ENCODE measurements at places on chromosomes 2 and 18.

GRCh38 chr2:60661073-60661738 is 94.9 kb upstream of the PAPOLG start:
- DNase-seq: no peak

- DNase-seq: no peak
These were observed 409.2 kb upstream of the SPHKAP start for GRCh38 chr2:228590681-228591080.

DNA sequence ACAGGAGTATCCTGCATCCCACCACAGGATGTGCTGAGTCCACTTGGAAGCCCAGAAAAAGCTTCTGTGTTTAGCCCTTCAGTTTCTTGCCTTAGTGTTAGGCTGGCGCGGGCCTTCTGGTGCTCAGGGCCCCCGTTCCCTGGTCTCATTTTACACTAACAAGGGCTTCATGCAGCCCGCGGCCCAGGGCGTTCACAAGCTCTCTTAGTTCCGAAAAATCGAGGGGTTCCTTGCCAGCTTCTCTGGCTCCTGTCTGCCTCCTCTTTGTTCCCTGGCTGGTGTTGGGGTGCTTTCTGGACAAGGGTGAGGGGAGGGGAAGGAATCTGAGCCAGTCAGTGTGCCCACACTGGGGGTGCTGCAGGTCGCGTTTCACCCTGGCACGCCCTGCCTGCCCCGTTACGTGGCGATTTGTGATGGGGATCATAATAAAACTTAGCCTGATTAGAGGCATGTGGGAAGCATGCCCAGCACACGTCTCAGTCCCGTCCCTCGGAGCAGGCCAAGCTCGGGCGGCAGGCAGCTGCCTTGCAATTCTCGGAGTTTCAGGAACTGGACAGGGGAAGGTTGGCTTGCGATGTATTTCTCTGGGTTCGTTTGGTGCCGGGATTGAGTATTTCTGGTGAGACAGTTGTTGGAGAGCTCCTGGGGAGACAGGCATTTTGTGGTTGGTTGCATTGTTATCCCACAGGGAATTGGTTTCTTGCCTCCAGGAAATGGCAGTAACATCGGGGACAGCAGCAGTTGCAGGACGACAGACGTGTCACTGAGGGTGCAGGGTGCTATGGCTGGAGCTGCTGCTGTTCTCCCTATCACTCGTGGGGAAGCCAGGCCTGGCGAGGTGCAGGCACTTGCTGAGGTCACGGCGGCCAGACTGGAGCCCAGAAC is 22.9 kb downstream of the SH3BP4 start:
- peak; percentile 77 for DNase-seq

DNA sequence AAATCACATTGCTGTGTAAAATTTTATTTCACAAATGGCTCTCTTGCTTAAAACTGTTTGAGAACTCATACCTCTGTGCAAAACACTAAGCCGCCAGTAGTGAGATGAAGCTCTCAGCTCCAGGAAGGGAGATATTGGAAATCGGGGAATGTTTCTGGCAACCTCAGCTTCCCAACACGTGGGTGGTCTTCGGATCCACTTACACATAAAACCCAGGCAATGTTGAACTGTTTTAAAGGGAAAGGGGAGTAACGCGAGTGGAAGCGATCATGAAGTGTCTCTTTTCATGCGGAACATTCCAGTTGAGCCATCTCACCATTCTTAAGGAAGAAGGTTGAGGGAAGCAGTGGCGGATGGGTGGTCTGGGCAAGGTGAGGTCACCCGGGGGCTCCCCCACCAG is 136.8 kb downstream of the ASB1 start:
- DNase-seq: no peak

DNA sequence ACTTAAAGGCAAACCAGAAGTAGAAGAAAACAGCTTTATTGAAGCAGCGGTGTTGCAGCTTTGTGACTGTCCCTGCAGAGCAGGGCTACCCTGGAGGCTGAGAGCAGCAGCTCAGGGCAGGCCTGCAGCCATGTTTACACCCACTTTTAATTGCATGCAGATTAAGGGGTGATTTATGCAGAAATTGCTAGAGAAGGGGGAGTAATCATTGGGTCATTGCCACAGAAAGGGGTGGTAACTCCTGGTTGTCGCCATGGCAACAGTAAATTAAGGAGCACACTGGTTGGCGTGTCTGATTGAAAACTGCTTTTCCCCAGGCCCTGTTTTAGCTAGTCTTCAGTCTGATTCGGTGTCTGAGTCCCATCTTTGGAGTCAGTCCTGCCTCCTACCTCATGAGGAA is 195.4 kb upstream of the HDAC4 start:
- DNase-seq: no peak

- no peak for DNase-seq
These were observed 38.5 kb downstream of the NPC1 start for GRCh38 chr18:23547846-23548245.

- DNase-seq: no peak
These were observed 23.7 kb downstream of the RTP5 start for GRCh38 chr2:241893265-241893664.

GRCh38 chr2:67802291-67802690 is 260.5 kb downstream of the C1D start:
- no peak for DNase-seq

GRCh38 chr2:156147594-156148330 is 184.8 kb downstream of the NR4A2 start:
- DNase-seq: no peak

- no peak for DNase-seq
These were observed 136.1 kb upstream of the CHAC2 start for GRCh38 chr2:53631313-53632125.

- DNase-seq: peak; percentile 93
These were observed 47.5 kb downstream of the ZFP36L2 start for GRCh38 chr2:43178602-43179542.

DNA sequence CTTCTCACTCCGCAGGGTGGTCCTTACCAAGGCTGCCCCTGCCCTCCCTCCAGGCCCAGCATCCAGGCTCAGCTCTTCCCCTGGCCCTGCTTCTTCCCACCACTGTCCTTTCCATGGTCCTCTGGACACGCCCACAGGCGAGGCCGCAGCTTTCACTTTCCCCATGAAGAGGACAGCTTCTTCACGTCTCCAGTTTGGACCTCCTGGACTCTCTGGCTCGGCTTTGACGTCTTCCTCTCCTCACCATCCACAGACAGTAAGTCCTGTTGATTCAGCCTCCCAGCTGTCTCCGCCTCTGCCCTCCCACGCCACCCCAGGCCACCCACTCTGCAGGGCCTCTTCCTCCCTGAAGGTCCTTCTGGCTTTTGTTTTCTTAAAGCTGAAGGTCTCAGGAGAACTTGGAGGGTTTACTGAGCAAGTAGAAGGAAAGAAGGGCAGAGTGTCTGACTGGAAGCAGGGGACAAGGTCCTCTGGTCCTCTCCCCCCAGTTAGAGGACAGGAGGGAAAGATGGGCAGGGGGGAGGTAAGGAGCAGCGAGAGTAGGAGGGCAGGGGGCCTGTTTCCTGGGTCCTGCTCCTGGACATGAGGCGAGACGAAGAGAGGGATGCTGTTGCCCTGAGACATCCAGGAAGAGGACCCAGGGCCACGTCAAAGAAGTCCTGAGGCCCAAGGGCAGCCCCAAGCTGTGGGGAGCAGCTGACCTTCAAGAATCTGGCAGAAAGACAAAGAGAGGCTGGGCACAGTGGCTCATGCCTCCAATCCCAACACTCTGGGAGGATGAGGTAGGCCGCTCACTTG is 24.7 kb upstream of the NMUR1 start:
- DNase-seq: peak; percentile 58

- DNase-seq: peak; percentile 77
These were observed 42.0 kb downstream of the EPHA4 start for GRCh38 chr2:221529943-221530652.

GRCh38 chr2:219515874-219516629 is 1.8 kb downstream of the ASIC4 start:
- no peak for DNase-seq

DNA sequence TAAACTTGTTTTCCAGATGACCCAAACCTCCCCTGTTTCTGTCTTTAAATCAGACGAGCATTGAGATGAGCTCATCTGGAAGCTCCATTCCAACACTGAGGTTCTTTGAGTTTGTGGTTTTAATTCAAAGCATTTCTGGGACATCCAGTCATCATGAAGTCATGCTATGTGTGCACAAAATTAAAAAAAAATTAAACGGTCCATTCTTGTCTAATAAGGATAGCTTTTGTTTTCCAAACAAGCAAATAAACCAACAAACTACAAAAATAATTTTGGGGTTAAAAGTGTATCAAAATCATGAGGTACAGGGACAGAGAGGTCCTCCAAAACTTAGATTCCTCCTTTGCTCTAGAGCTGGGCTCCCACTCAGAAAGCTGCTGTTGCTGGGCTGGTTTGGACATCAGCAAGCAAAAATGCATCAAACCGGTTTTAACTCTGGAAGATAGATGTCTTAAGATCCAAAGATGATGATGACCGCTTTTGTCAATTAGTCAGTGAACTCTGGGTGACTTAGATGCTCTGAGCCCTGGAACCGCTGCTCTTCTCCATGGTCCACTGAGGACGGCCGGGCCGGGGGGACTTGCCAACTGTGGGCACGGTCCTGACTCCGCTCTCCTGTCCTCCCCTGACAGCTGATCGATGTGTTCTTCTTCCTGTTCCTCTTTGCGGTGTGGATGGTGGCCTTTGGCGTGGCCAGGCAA is 65.4 kb downstream of the TRPM8 start:
- peak; percentile 76 for DNase-seq

DNA sequence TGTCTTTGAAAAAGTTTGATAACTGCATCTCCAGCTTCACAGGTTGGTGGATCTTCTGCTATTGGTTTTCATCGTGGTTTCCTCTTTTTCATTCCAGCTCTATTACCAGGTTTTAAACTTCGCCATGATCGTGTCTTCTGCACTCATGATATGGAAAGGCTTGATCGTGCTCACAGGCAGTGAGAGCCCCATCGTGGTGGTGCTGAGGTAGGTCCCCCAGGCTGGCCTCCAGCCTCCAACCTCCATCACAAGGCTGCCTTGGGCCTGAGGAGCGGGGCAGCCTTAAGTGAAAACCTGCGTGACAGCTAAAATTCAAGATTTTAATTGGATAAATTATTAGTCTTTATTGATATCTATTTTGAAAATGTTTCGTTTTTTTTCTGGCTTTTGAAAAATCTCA is 9.7 kb downstream of the SEC11C start:
- DNase-seq: no peak

- peak; percentile 34 for DNase-seq
These were observed 23.1 kb downstream of the COL3A1 start for GRCh38 chr2:188997263-188997662.

DNA sequence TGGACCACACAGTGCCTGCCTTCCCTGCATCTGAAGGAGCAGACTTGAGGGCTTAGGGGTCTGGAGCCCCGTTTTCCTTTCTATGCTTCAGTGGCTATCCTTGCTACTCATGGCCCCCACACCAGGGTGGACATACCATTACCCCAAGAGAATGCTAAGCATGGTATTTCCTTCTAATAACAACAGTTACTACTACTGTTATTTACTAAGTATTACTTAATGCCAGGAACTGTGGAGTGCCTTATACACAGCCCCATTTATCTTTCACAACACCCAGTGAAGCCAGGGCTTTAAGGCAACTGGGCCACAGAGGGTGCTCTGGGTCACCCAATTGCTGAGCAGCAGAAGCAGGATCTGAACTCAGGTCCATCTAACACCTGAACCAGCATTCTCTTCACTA is 5.8 kb upstream of the PAX8 start:
- peak; percentile 42 for DNase-seq

DNA sequence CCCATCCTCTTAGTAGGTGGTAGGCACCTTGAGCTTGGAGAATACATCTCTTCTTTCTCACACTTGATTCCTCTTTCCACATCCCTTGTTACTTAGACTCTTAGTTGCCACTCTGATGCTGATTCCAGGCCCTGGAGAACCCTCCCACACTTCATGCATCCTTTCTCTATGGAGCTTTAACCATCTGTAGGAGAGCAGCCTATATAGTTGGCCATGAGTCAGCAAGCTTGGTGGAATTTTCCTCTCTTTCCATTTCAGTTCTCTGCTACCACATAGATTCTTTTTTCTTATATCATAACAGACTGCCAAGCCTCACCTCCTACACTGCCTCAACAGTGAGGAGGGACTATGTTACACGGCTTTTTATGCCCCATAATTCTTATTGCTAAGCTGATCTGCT is 851.6 kb upstream of the CDH2 start:
- DNase-seq: no peak

DNA sequence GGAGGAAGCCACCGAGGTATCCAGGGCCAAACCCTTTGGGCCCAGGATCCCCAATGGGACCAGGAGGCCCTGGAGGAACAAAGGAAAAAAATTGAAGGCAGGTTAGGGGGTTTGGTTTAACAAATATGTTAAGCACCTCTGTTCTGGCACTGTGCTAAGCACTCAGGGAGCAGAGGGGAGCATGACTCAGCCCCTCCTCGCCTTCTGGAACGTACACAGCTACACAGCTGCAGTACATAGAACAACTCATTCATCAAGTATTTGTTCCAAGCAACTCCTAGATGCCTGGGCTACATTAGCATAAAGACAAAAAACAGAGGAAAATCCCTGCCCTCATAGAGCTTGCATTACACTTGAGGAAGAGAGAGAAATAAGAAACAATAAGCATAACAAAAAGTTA is 153.6 kb downstream of the COL4A4 start:
- DNase-seq: no peak

GRCh38 chr2:26347286-26347865 is 787 bp upstream of the ADGRF3 start:
- peak; percentile 11 for DNase-seq

GRCh38 chr18:75810516-75810915 is 383.0 kb upstream of the SMIM21 start:
- DNase-seq: no peak

DNA sequence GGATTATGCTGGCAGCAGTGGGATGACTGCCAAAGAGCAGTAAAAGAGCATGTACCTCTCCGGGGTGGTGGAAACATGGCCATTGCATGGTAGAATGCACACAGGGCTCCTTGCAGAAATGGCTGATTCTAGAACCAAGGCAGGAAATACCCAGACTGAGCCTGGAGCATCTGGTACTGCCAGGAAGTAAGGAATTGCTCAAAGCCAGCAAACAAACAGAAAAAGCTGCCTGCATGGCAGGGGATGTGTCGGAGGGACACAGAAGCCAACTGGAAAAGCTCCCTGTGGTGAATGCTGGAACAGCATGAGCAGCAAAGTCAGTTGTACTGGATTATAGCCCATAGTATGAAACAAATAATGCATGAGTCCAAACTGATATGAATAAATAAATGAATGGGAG is 78.0 kb upstream of the NFATC1 start:
- peak; percentile 74 for DNase-seq

GRCh38 chr2:128377071-128377910 is 58.6 kb upstream of the HS6ST1 start:
- no peak for DNase-seq

- peak; percentile 30 for DNase-seq
These were observed 30.6 kb upstream of the EPC2 start for GRCh38 chr2:148614014-148614321.

DNA sequence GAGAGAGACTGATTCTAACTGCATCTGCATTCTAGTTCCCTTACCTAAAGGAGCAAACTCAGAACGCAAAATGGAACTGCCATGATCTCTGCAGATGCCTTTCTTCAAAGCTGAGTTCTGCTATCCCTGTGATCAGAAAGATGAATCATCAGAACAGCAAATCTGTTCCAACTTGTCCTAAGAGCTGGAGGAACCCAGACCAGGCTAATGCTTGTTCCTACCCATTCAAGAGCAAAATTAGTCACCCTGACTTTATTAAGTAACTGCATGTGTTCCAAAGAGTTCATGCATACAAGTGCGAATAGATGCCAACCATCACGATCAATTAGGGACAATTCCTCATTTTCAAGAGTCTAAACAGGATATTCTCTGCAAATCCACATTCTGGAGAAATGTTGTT is 46.5 kb downstream of the MBP start:
- peak; percentile 90 for DNase-seq

GRCh38 chr2:149167001-149167780 is 128.7 kb downstream of the LYPD6B start:
- DNase-seq: no peak
